M059J (cell line): ENCODE measurements at places on chromosomes 12 and 14. TPM values are rescaled to one million over a fixed set of nuclear protein-coding genes. Genes with fewer than 3 reads are reported as not detected.

The RNASE7 gene
- total RNA-seq, result not detected in 2 replicates

The C12orf54 gene
- not detected in 2 replicates for total RNA-seq

The C1QL4 gene
- total RNA-seq, result 0.39 TPM in 1 of 2 replicates, not detected in the other

The PAX9 gene
- total RNA-seq, result 1.7 and 2.2 TPM in 2 replicates

The OAS1 gene
- total RNA-seq, result 490 and 506 TPM in 2 replicates

The KCNK10 gene
- total RNA-seq, result not detected in 2 replicates

The PYGL gene
- total RNA-seq, result 44.9 and 75.8 TPM in 2 replicates

The DBX2 gene
- total RNA-seq, result not detected in 2 replicates

The ITGA7 gene
- total RNA-seq, result 4.2 and 7.9 TPM in 2 replicates

The DNAJC22 gene
- 8.2 and 12.3 TPM in 2 replicates for total RNA-seq

The C12orf56 gene
- not detected in 2 replicates for total RNA-seq

The PLEKHD1 gene
- not detected in 2 replicates for total RNA-seq

The AICDA gene
- not detected in 2 replicates for total RNA-seq
